ENCODE measurements at places on chromosomes 12 and 14.

GRCh38 chr12:76645934-76646333 lies 86.4 kb upstream of the OSBPL8 start:
- DNase-seq: no peak

DNA sequence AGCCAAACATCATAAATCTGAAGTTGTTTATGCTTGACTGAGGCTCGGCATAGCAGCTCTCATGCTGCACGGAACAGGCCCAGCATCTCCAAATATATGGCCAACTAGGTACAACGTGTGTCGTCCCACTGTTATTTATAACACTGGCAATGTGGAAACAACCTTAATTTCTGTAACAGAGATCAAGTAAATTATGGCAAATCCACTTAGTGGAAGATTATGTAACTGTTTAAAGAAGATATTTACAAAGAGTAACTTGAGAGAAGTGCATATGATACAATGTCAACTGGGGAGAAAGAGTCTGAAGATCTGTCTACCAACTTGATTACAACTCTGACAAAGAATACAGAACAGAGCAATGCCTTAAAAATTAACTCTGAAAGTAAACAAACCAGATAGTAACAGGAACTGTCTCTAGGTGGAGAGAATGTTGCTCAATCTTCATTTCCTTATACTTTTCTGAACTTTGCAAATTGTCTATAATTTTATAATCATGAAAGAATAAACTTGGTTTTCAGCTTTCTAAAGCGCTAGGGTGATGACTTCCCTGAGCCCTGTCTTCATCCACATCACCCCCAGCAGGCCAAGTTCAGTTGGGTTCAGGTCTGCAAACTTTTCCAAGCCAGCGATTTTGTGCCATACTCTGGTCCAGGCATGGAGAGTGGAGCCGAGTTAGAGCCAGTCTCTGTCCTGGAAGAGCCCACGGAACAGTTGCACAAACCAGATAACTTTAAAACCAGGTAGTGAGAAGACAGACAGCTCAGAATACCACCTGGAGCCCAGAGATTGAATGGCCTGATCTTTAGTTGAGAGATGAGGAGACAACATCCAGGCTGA lies 44.3 kb upstream of the BDKRB2 start:
- no peak for DNase-seq

GRCh38 chr14:65334765-65335410 lies 77.6 kb upstream of the FUT8 start:
- no peak for DNase-seq

DNA sequence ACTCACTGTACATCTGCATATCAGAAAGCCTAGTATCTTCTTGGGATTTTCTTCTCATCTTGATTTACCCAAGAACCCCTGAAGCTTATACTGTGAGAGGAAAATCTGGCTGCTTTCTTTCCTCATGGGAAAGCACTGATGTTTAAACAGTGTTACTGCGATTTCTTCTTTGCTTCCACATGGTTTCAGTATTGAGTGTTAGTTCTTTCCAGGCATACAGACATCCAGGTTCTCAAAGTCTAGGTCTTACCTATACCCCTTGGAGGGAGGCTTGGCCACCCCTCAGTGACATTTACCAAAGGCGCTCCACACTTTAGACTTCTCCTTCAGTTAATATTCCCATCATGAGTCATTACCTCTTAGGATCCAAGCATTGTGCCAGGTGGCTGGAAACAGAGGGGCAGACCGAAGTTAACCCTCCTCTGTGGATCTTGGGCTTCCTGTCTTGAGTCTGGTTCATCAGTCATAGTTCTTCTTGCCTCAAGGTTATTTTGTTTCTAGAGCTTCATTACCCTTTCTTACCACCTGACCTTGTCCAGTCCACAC lies 79.1 kb downstream of the TMEM117 start:
- DNase-seq: no peak

- DNase-seq: no peak
These were observed 77.0 kb downstream of the SEC23A start for GRCh38 chr14:39025810-39026627.

GRCh38 chr14:40053416-40053815 lies 621.2 kb upstream of the FBXO33 start:
- no peak for DNase-seq
